Inflammatory macrophage (primary cell): ENCODE measurements at places on chromosomes 3 and 15.
A peak's percentile ranks its signal among the peaks of the same experiment; 100 is the strongest.

DNA sequence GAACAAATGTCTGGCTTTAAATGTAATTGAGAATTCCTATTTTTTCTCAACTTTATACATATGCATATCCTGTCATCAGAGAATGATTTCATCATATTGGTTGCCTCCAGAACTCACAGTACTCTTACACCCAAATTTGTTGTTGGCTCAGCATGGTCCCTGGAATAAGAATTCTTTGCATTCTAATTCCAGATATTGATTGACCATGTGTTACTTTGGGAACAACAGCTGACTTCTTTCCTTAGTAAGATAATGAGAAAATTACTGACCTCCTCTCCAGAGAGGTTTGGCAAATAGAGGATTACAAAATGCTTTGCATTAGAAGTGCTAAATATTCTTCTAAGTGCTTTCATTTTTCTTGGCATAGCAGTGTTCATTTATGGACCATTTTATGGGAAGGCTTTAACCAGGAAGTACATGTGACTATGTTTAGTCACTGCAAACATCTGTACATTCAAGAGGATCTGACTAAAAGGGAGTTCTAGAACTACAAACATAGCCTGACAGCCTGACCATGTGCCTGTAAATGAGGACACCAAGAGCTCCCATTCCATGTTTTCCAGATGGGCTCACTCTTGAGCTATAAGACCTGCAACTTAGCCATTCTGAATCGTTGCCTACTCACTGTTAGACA is 391.6 kb upstream of the DPPA4 start:
- no peak for DNase-seq

DNA sequence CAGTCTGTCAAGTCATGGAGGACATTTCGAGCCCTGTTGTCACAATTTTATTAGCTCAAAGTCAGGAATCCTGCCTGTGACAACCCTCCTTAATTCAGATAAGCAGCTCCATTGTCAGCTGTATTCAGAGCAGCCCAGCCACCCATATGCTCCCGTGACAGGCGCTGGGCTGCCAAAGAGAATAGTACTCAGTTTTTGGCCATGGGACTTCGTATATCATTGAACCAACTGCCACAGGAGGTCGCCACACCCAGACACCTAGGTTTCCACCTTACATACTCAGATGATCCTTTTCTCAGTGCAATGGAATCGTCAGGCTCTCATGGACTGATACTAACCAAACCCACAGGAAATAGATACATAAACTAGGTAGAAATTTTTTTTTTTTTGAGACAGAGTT is 100.2 kb downstream of the C3orf70 start:
- no peak for DNase-seq

GRCh38 chr15:58147171-58147611 is 9.0 kb downstream of the AQP9 start:
- DNase-seq, result peak; percentile 90

DNA sequence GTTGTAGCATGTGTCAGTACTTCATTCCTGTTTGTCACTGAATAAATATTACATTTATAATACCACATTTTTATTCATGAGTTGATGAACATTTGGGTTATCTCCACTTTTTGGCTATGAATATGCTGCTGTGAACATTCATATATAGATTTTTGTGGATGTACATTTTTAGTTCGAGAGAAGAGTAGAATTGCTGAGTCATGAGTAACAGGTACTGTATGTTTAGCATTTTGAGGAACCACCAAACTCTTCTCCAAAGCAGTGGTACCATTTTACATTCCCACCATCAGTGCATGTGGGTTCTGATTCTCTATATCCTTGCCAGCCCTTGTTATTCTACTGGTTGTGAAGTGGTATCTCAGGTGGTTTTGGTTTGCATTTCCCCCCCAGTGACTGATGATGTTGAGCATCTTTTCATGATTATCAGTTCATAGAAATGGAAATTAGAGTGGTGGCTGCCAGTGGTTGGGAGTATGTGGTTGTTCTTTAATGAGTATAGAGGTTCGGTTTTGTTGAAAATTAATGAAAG is 59.6 kb downstream of the CCDC66 start:
- no peak for DNase-seq

DNA sequence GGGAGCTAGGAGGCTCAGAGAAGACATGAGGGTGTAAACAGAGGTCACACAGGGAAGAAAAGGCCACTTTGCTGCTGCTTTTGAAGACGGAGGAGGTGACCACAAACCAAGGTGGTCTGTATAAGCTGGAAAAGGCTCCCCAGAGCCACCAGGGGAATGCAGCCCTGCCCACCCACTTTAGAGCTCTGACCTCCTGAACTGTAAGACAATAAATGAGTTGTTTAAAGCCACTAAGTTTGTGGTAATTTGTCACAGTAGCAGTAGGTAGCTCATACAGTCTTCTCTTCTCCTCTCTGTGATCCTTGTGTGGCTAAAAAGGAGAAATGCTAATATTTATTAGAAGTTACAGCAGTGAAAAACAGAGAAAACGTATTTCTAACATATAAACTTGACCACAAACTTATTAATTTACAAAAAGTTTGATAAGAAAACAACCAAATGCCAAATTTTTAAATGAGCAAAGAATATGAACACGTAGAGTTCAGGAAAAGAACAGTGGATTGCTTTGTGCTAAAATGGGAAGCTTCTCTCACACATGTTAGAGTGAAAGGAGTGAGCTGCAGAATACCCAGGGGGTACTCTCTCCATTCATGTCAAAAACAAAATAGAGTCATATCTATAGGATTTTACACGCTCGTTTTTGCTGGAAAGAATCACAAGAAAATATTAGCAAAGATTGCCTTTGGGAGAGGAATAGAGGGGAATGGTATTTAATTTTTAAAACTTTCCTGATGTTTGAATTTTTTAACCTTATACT is 71.0 kb downstream of the NOX5 start:
- no peak for DNase-seq

DNA sequence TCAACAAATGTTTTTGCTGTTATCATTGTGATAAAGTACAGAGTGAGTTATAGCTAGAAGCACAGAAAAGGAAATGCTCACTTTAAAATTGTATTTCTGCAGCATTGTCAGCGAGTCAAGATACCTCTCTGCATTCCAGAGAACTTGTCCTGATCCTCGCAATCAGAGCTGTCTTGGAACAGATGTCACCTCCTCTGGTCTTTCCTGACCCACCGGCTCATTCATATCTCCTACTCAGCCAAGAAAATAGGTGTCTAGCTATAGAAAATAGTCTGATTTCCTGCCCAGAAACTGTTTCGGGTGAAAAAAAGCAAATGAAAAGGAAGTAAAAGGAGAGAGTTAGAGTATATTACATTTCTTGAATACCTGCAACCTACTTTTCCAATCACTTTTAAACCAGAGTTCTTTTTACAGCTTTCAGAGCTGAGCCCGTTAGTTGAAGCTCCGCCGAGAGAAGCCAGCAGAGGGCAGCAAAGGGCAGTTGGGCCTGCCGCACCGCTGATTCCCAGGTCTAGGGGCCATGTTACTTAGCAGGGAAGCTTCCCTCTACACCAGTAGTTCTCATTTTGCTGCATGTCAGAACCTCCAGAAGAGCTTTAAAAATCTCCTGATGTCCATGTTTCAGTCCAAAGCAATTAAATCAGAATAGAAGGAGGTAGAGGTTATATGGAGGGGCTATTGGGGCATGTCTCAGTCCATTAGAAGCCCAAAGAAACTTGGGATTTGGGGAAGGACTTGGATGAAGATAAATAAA is 185.7 kb upstream of the THRB start:
- DNase-seq, result peak; percentile 76

- no peak for DNase-seq
Measured at GRCh38 chr3:187223799-187224198, 26.5 kb downstream of the RTP1 start.

GRCh38 chr3:63086190-63086589 is 191.9 kb upstream of the SYNPR start:
- DNase-seq, result no peak

- DNase-seq, result no peak
Measured at GRCh38 chr3:167437428-167438139, 36.3 kb downstream of the SERPINI2 start.

GRCh38 chr15:81784751-81785150 is 261.1 kb downstream of the MEX3B start:
- no peak for DNase-seq

DNA sequence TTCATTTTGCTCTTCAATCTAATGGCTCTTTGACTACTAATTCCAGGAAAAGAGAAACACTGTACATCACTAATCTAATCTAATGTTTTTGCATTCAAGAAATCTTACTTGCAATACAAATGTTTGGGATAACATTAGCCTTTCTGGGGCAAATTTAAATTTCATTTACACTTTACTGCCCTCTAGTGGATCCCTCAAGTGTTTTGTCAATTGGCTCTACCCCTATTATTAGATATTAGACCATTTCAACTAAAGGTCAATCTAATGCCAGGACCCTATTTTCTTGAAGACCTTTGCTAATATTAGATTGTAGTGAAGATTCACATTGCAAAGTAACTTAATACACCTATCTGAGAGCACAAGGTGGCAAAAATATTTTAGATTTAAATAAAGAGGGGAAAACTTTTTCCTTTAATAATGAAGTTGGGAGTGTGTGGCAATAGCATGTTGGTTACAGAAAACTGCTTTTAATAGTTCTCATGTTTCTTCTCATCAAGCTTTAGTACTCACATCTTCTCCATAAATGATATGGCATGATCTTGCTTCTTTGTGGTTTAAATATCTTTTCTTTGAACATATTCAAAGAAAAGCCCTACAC is 5.0 kb downstream of the C2CD4A start:
- peak; percentile 36 for DNase-seq

DNA sequence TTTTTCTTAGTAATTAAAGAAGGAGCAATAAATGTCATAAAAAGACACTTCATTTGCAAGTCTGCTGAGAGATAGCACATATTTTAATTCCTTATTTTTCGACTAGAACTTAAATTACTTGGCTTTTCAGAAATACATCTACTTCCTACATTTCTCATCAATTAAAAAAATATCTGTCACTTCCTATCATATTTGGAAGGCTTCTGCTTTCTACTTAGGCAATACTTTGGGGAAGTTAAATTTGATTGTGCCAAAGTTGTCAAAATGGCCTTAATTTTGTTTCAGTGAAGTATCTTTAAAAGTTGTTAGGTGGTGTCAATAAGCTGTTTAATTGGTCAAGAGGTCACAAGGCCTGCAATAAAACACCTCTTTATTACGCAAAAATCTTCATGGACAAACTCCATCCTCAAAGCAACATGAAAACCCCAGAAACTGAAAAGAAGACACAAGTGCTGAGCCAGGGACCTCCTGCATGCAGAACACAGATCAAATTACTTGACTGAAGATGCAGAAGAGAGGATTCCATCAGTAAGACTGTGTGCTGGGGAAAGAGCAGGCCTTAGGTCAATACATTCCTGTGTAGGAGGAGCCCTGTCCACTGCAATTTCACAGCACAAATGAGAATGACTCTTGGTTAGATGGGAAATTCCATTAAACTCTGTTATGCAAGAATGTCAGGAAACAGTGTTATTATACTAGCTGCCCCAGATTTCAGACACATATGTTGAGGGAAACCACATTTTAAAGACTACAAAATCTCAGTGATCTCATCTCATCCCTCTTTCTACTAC is 48.0 kb upstream of the FSTL1 start:
- DNase-seq, result peak; percentile 55

GRCh38 chr15:57031605-57032004 is 113.2 kb downstream of the TCF12 start:
- peak; percentile 71 for DNase-seq

DNA sequence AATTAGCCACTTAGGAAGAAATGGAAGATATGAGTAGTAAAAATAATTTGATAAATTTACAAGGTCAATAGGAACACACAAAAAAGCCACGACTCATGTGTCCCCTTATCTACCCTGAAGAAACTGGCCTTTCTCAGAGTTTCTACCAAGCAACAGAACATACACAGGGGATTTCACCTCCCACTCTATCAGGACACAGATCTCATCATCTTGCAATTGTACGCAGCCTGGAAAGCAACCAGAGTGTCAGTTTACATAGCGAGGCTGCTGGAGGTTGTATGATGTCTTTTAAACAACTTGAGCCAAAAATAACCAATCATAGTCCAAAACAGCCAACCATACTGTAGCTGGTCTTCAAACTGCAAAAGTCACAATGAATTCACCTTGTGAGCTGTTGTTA is 19.7 kb upstream of the LMOD3 start:
- DNase-seq, result no peak

DNA sequence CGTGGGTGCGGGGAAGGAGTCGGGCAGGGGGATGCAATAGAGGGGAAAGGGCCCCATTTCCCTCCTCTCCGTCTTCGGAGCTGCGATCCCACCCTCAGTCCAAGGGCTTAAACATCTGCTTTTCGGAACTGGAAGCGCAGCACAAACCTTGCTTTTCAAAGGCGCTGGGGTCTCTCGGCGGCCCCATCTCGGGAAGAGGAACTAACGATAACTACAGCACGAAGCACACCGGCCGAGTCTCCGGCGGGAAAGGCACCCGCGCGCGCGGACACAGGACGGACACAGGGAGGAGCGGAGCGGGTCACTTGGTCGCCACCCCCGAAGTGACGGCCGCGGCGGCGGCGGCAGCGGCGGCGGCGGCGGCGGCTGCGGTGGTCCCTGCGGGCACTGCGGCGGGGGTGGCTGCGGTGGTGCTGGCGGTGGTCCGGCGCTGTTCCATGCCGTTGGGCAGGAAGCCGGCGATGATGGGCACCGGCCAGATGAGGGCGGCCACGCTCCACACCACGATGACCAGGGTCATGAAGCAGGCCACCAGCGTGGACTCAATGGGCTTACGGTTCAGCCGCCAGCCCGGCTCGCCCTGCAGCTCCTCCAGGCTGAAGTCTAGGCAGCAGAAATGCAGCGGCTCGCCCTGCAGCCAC is 1.1 kb downstream of the TMEM158 start:
- peak; percentile 86 for DNase-seq

DNA sequence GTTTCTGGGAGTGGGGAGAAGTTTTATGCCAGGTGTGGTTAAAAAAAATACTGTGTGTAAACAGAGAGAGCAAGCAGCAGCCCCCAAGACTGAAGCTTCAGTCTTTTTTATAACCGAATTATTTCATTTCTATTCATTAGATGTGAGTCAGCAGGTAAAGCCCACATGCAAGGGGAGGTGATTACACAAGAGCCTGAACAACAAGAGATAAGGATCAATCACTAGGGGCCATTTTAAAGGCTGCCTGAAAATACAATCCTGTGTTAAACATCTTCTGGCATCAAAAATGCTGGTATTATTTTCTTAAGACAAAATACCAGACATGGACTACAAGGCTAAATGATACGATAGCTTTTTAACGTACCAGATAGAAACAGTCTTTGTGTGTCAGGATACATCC is 217.3 kb downstream of the SUCLG2 start:
- no peak for DNase-seq

- DNase-seq, result peak; percentile 67
Measured at GRCh38 chr3:129239991-129240390, 9.4 kb upstream of the COPG1 start.

- no peak for DNase-seq
Measured at GRCh38 chr15:64599716-64600115, 139.3 kb downstream of the ZNF609 start.

- DNase-seq, result peak; percentile 92
Measured at GRCh38 chr15:70113304-70113700, 15.6 kb upstream of the TLE3 start.
